ENCODE measurements at places on chromosomes 13 and 19. TPM values are rescaled to one million over a fixed set of nuclear protein-coding genes. Genes with fewer than 3 reads are reported as not detected.

GRCh38 chr13:71879129-71879535 is 12.1 kb upstream of the DACH1 start:
- DNase-seq: peak; percentile 8

- no peak for DNase-seq
Measured at GRCh38 chr13:65275838-65276630, 1954.1 kb downstream of the PCDH9 start.

DNA sequence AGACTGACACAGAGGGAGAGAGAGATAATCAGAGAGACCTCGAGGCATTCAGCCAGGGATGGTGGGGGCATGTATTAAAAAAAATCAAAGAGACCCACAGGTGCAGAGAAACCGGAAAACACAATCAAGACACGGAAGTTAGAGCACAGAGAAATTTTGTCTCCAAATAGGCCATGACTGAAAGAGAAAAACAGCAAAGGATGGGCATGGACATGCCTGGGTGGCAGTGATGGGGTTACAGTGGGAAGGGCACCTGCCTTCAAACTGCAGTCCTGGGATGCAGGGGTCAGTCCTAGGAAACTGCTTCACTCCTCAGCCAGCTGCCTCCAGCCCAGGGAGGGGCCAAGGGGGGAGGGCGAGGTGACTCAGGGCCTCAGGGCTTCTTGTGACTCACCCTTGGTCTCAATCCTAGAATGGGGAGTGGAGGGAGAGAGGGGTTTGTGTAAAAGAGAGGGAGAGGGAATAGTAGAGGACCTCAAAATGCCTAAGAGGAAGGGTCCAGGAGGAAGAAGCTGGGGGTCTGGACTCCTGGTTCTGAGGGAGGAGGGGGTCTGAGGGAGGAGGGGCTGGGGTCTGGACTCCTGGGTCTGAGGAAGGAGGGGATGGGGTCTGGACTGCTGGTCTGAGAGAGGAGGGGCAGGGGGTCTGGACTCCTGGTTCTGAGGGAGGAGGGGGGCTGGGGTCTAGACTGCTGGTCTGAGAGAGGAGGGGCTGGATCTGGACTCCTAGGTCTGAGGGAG is 3.6 kb upstream of the KCNN4 start:
- peak; percentile 89 for DNase-seq

DNA sequence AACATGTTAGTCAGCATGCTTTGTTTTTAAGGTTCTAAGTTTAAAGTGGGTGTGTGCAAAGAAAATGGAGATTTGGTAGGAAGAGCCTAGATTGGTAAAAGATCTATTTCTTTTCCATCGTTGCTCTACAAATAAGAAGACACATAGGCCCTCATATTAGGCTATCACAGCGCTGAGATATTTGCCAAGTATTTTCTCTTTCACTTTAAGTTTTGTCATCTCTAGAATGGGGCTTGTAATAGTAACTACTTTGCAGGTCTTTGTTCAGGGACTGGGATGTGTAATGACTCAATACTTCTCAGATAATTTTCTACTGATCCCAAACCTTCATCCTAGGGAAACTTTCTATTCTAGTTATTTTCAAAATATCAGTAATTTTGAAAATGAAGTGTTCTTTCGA is 917.7 kb upstream of the SLC10A2 start:
- no peak for DNase-seq

DNA sequence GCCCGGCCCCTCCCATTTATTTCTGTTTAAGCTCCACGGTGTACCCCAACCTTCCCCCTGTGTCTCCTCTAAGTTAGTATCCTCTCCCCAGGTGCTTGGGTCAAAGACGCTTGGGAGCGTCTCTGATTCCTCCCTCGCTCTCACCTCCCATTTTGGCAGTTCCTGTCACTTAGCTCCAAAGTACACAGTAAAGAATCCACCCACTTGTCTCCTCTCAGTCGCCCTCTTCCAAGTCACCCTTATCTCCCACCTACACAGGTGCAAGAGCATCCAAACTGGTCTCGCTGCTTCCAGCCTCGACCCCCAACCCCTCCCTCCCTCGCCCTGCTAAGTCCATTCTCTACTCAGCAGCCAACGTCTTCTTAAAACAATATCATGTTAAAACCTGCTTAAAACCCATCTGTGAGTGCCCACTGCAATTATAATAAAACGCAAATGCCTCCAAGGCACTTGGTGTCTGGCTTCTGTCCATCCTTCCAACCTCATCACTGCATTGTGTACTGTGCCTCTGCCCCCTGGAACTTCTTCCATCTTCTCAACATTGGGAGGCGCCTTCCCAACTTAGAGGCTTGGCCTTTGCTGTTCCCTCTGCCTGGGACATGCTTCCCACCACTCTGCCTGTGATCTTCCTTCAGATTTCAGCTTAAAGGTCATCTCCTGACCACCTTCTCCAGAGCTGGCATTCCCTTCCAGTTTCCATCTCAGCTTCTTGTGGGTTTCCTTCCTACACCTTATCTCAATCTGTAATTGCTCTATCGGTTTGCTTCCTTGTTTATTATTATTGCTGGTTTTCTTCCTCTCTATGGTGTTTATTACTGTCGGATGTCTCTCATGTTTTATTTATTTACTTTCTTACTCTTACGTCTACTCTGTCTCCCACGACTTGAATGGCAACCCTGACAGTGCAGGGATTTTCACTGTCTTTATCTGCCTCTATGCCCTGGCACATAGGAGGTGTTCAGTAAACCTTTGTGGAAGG is 9.5 kb upstream of the KLK14 start:
- DNase-seq: no peak

- DNase-seq: no peak
Measured at GRCh38 chr13:89916551-89916950, 1430.9 kb upstream of the MIR17HG start.

DNA sequence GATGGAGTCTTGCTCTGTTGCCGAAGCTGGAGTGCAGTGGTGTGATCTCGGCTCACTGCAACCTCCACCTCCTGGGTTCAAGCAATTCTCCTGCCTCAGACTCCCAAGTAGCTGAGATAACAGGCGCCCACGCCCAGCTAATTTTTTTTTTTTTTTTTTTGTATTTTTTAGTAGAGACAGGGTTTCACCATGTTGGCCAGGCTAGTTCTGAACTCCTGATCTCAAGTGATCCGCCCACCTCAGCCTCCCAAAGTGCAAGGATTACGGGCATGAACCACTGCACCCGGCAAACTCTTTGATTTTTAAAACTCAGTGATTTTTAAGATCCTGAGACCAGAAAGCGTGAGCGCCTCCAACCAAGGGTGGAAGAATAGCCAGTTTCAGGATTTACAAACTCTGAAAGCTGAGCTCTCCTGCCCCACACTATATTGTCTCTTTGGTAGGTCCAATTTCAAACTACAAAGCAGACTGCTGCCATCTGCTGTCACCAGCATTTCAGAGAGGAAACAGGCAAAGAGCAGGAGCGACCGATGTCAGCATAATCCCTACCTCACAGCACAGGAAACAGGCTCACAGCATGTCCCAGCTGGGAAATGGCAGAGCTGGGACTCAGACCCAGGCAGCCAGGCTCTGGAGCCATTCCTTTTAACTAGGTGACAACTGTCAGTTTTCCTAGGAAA is 9.2 kb downstream of the NOSIP start:
- DNase-seq: peak; percentile 42

DNA sequence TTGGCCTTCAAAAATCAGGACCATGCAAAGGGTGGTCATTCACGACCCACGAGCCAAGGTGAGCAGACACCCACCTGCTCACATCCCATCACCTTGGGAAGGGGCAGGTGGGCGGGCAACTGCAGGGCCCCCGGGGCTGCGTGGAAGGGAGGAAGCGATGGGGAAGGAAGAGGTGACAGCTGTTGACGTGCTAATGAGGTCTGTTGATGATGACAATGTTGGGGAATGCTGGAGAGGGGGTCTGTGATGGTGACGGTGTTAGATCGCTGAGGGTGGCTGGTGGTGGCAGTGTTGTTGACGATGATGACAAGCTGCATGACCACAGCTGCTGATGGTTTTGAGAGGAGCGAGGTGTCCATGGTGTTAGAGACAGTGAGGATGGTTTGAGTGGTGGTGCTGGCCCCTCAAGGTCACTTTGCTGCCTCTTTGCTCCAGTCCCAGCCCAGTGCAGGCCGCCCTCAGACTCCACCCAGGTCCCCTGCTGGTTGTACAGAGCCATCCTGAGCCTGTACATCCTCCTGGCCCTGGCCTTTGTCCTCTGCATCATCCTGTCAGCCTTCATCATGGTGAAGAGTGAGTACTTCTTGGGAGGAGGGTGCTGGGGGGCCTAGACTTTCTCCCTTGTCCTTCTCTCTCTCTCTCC is 900 bp downstream of the MCEMP1 start:
- DNase-seq: no peak

- peak; percentile 67 for DNase-seq
Measured at GRCh38 chr19:17555929-17556813, 722 bp downstream of the COLGALT1 start.

GRCh38 chr13:102900193-102900608 is 54.4 kb downstream of the ERCC5 start:
- DNase-seq: no peak

GRCh38 chr19:48934837-48935236 is 1.3 kb downstream of the DHDH start:
- no peak for DNase-seq

DNA sequence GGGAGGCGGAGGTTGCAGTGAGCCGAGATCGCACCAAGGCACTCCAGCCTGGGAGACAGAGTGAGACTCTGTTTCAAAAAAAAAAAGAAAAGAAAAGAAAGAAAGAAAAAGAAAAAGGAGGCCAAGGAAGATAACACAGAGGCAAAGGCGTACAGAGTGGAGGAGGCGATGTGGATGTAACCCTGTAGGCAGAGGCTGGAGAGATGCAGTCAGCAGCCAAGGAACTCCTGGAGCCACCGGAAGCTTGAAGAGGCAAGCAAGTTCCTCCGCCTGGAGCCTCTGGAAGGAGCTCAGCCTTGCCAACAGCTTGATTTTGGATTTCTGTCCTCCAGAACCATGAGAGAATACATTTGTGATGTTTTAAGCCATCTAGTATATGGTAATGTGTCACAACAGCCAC is 6.7 kb upstream of the CCDC8 start:
- no peak for DNase-seq

GRCh38 chr13:55566779-55567178 is 1573.9 kb upstream of the PRR20A start:
- no peak for DNase-seq

GRCh38 chr19:1369214-1369805 is 14.4 kb upstream of the NDUFS7 start:
- no peak for DNase-seq

GRCh38 chr19:35462476-35462953 is 14.5 kb downstream of the FFAR2 start:
- peak; percentile 83 for DNase-seq

DNA sequence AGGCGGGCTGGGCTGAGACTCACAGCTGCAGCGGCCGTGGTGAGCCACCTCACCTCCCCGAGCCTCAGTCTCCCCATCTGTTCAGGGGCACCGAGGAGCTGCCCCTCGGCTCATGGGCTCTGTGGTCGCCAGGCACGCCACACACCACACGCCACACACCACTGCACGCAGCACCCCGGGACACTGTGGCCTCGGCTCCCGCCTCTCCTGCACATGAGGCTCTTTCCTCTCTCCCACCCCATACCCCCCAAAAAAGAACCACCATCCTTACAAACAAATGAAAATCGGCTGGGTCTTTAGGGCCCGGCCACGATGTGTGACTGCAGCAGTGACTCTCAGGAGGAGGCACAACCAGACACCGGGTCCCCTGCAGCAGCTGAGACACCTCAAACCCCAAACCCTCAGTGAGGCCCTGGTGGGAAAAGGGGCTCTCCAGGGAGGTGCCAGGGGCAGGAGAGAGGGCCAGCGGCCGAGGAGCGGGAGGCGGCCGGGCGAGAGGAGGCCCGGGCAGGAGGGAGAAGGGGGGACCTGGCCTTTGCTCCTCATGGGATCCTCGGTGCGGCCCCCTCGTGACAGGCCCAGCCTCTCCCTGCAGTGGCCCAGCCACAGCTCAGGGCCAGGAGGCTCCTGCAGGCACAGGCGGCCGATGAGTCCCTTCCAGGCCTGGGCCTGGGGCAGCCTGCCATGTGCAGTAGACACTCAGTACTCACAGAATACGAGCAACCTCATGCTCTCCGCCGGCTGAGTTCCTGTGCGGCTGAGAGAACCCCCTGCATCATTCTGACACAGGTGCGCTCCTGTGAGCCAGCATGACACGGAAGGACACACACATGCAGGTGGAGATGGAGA is 66.3 kb downstream of the RASA3 start:
- no peak for DNase-seq

DNA sequence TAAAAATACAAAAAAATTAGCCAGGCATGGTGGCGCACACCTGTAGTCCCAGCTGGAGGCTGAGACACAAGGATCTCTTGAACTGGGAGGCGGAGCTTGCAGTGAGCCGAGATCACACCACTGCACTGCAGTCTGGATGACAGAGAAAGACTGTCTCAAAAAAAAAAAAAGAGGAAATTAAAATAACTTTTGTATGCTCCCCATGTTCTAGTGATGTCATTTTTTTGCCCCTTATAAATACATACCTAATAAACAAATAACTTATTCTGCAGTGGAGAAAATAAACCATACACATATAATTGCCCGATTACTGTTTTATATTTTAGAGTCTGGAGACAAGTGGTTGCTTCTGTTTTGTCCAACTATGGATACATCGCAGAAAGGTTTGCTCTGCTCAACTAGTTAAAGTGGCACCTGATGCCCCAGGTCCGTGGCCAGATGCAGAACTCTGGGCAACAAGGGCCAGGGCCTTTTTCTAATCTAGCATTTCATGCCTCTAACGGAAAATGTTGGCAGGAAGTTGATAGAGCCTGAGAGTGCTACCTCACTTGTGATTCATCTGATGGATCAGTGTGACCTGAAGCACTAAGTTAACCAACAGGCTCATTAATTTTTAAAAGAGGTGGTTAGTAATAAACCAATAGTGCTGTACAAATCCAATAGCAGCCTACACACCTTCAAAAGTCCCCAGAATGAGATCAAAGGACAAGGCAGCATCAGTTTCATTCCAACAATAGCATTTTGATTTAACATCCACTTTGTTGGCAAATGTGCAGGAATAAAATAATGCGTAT is 18.8 kb downstream of the UBE2L5 start:
- DNase-seq: peak; percentile 69

DNA sequence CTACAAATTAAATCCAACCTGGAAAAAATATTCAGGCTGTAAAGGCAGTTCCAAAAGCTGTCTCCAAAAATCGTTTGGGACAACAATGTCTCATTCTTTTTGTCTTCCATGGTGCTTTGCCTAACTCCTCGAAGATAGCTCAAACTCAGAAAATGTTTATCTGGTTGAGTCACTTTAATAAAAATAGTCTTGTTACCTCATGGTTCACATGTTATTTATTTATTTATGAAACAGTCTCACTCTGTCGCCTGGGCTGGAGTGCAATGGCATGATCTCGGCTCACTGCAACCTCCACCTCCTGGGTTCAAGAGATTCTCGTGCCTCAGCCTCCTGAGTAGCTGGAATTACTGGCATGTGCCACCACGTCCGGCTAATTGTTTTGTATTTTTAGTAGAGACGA is 4.9 kb upstream of the BRD4 start:
- no peak for DNase-seq

Gene CD209
- not detected for total RNA-seq

Gene KLK15
- total RNA-seq: not detected

Gene CCL25
- total RNA-seq: 0.70 TPM

Gene GFY
- total RNA-seq: not detected

Gene TEKTIP1
- total RNA-seq: 7.0 TPM

Gene PEG3
- total RNA-seq: not detected

Gene PPM1N
- total RNA-seq: 2.8 TPM

Gene FFAR2
- total RNA-seq: not detected

Gene MEIS3
- 0.79 TPM for total RNA-seq

Gene KLF1
- total RNA-seq: not detected

Gene DIS3
- total RNA-seq: 38.6 TPM
